GM12891 (cell line): ENCODE measurements at places on chromosomes 5 and 9.

DNA sequence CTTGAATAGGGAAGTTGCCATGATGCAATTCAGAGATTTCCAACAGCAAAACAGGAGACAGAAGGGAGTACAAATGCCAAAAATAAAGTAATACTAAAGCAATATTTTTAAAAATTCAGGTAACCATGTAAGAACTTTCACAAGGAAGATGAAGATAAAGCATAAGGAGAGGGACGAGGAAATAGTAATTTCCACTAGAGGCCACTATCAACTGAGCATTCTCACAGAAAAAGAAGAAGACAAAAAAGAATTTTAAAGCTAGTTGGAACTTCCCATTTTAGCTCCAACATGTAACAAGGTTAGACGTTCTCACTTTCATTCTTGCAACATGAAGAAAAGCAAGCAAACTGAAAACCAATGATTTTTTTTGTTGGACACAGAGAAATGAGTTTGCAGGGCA lies 779.9 kb upstream of the CDH6 start:
- DNase-seq: no peak

GRCh38 chr5:31867219-31867618 lies 228.3 kb downstream of the PDZD2 start:
- no peak for DNase-seq

DNA sequence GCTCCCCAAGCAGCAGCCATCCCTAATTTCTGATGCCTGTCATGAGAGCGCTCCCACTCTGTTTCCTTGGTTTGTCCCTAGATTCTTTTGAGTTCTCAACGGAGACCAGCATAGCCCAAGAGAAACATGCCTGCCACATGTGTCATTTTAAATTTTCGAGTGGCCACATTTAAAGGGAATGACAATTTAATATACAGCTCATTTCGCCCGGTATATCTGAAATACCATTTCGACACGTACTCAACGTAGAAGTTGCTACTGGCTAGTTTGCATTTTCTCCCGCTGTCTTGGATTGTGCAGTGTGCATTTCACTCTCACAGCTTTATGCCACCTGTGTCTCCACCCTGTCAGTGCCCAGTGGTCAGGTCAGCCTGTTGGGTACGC lies 21.0 kb downstream of the LPCAT1 start:
- DNase-seq: no peak

GRCh38 chr5:6710070-6710469 lies 3.2 kb upstream of the TENT4A start:
- no peak for DNase-seq

DNA sequence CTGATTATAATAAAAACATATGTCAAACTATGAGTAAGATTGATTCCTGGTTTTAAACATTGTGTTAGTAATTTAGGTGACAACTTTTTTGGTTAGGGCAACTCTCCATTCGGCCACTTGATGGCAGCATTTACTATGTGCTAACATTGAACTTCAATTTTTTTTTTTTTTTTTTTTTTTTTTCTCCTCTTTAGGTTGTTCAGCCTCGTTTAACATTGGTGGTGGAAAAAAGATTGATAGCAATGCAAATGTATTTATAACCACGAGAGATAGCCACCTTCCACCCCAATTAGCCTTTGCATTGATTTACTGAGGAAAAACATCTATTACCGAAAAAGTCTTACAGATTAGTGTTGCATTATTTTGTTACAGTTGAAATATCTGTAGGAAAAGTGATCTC lies 159.1 kb downstream of the CSNK1G3 start:
- DNase-seq: peak; percentile 5

DNA sequence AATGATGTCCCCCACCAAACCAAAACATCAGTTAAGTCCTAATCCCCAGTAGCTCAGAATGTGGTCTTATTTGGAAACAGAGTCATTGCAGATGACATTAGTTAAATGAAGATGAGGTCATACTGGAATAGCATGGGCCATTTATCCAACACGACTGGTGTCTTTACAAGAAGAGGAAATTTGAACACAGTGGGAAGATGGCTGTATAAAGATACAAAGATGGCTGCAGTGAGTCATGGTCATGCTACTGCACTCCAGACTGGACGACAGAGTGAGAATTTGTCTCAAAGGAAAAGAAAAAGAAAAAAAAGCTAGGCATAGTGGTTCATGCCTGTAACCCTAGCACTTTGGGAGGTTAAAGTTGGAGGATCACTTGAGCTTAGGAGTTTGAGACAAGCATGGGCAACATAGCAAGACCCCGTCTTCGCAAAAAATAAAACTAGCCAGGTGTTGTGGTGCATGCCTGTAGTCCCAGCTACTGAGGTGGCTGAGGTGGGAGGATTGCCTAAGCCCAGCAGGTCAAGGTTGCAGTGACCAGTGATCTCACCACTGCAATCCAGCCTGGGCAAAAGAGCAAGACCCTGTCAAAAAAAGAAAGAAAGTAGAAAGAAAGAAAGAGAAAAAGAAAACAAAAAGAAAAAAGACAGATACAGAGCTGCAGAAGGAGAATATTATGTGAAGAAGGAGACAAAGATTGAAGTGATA lies 130.0 kb upstream of the CDKN2B start:
- DNase-seq: no peak

DNA sequence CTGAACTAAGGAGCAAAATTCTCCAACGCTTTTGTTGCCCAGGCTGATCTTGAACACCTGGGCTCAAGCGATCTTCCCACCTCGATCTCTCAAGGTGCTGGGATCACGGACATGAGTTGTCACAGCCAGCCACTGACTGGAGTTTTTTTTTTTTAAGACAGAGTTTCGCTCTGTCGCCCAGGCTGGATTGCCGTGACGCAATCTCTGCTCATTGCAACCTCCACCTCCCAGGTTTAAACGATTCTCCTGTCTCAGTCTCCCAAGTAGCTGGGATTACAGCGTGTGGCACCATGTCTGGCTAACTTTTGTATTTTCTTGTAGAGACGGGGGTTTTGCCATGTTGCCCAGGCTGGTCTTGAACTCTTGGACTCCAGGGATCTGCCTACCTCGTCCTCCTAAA lies 58.2 kb downstream of the EHMT1 start:
- no peak for DNase-seq

GRCh38 chr9:108537756-108538155 lies 318.0 kb downstream of the ACTL7B start:
- no peak for DNase-seq

GRCh38 chr9:78542491-78543181 lies 245.7 kb downstream of the PSAT1 start:
- no peak for DNase-seq

DNA sequence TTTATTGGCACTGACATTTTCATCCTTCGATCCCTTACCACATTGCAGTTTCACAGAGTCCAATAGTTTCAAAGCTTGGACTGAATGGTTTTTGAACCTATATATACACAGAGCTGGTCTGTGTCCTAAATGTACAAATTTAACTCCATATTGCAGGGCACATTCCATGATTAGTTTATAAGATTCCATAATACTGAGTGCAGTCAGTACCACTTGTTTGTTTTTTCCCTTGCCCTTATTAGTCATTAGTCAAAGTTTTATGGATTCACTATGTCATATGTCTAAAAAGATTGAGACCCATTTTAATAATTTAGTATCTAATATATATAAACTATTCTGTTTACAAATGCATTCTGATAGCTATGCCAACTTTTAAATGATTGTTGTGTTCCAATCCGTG lies 654.8 kb upstream of the MEF2C start:
- DNase-seq: no peak

GRCh38 chr5:17794815-17795214 lies 160.6 kb downstream of the TAF11L14 start:
- DNase-seq: no peak

DNA sequence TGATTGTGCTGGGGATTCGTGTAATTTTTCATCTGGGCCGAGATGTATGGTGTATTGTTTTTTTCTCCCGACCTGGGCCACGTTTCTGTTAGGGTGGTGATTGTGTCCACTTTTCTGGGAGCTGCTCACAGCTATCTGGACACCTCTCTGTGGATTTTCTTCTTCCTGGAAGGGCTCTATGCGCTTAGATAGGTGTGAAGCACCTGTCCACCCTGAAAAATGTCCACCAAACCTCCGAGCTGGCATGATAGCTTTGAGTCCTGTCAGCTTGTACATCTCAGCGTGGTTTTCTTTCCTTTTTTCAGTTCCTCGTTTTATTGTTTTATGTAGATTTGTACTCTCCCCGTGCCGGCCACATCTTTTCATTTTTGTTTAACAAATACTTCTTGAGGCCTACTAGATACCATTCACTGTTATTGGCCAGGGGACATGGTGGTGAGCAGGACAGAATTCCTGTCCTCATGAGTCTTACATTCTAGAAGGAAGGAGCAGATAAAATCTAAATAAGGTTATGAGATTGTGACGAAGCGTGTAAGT lies 1.1 kb downstream of the UGCG start:
- peak; percentile 25 for DNase-seq

GRCh38 chr5:180120237-180121101 lies 48.9 kb upstream of the RNF130 start:
- DNase-seq: no peak

GRCh38 chr9:12416716-12417115 lies 276.5 kb upstream of the TYRP1 start:
- DNase-seq: no peak

GRCh38 chr5:72702881-72703434 lies 113.5 kb upstream of the TNPO1 start:
- DNase-seq: no peak

DNA sequence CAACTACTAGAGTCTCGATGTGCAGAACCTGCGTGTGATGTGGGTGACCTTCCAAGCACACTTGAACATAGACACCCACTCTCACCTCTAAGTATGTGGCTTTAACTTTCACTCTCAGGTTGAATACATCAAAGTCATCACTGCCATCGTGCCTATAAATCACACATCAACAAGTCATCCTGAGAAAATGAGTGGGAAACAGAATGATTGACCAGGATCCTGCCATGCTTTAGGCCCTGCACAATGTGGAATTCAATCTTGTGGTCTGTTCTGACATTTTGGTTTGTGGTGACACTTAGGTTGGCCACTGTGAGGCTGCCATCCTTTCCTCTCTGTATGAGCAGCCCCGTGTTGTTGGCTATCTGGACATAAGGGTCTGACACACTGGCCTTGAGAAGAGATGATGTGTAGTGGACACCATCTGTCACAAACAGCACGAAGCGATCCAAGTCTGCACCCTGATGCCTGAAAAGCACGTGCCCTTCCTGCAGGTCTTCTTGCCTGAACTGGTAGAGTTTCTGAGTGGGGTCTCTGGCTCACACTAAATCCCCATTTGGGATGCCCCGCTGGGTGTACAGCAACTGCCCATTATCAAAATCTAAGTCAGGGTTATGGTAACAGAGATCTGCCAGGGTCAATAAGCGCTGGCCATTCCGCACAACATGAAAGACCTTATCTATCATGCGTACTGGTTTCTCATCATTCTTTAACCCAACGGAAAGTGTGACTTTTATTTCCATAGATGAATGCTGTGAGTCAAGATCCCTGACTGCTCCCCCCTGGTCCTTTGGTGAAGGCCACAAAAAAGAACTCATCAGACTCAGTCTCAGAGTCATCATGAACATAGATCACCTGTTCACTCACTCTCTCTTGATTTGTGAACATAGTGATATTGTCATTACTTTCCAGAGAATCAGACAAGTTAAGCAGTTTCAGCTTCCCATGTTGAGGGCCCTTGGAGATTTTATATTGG lies 116.6 kb downstream of the ESM1 start:
- no peak for DNase-seq

DNA sequence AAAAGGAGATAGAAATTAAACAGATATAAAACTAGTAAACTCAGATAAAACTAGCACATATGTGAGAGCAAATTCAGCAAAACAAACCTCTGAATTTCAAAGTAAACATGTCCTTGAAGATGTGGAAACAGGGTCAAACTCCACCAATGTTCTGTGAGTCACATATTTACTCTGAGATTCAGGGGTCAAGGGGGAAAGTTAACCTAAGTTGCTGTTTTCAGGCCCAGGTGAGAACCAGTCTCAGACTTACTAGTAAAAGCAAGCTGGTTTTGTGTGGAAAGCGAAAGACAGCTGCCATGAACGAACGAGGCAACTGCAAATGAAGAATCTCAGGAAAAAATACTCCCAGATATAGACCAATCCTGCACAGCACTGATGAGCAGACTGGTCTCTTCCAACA lies 29.0 kb downstream of the PSMB7 start:
- DNase-seq: no peak

- no peak for DNase-seq
Measured at GRCh38 chr5:149580808-149581191, 498 bp upstream of the ARHGEF37 start.

- DNase-seq: no peak
Measured at GRCh38 chr5:35789732-35790456, 66.8 kb upstream of the IL7R start.

DNA sequence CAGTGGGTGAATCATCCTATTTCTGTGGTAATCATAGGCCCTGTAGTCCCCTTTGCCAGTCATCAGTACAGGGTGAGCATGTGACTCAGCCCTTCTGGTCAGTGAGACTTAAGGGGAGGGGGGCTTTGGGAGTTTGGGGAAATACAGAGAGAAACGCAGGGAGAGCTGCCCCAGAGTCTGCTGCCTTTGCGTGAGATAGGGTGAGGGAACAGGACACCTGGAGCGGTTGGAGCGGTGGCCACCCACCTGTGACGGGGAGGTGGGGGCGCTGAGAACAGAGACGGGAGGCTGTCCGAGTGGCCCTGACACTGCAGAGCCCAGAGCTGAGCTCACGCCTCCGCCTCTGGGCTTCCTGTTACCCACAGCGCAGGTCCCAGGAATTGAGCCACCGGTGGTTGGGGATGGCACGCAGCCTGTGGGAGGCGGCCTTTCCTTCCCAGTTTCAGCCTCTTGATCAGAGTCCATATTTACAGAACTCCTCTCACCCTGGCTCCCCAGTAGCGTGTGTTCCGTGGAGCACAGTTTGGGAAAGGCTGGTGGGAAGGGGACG lies 92.0 kb upstream of the ERCC6L2 start:
- no peak for DNase-seq

- no peak for DNase-seq
Measured at GRCh38 chr9:87543251-87543650, 45.6 kb downstream of the DAPK1 start.

DNA sequence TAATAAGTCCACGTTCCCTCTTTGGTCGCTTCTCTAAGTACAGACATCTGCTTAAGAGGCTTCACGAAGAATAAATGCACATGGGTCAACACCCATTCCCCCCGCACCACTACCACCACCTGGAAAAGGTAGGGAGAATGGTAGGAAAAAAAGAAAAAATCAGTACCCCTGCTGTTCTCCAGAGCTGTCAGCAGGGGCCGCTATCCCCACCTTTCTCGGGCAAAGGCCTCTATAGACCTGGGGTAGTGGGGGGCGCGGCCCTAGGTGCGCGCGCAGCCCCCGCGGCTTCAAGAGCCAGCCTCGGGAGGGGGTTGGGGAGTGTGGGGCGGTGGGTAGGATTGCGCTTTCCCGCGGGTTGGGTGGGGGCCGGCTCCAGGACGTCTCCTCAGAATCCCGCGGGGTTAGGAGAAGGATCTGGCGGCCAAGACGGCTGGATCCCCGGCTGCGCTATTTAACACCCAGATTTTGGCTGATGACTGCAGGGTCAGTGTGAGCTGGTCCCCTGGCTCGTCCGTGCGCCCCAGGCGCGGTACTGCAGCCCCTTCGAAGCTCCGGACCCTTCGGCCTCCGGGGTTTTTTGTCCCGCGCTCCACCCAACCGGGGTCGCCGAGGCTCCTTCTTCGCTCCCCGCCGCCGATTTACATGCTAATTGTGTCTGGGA lies 1.6 kb upstream of the SEMA6A start:
- DNase-seq: peak; percentile 75

GRCh38 chr5:122101636-122102285 lies 23.7 kb upstream of the LOX start:
- no peak for DNase-seq
